Left lobe of liver (tissue), 2 donors: ENCODE measurements at places on chromosomes 2 and 18.

DNA sequence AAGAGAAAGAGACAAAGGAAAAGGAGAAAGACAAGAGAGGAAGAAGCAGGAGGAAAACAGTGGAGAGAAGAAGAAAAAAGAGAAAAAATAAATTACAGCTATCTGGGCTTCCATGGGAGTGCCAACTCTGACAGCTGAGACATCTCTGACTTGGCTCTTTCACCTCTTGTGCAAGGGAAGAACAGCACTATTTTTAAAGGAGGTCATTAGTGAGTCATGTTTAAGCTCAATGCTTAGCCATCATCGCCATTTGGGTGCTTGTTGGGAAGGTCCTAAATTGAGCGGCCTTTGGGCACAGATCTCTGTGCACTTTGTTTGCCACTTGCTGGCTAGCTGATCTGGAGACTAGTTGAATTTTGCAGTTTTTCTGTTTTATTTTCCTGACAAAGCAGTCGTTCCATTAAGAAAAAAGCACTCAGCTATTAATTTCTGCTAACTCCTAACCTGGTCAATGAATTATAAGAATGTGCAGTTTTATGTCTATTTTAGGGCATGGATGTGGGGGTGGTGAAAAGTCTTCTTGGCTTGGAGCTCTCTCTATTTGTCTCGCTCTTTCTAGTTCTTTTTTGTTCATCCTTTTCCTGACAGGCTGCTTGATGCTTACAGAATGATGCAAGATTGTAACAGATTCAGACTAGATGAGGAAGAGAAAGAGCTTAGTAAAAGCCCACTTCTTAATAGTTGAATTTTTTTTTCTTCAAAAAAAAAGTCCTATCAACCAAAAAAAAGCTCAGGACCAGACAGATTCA, 231.5 kb downstream of the SLC8A1 start:
- DNase-seq, result no peak

- DNase-seq, result no peak
Observed at GRCh38 chr2:110126906-110127305, 11.3 kb upstream of the MALL start.

DNA sequence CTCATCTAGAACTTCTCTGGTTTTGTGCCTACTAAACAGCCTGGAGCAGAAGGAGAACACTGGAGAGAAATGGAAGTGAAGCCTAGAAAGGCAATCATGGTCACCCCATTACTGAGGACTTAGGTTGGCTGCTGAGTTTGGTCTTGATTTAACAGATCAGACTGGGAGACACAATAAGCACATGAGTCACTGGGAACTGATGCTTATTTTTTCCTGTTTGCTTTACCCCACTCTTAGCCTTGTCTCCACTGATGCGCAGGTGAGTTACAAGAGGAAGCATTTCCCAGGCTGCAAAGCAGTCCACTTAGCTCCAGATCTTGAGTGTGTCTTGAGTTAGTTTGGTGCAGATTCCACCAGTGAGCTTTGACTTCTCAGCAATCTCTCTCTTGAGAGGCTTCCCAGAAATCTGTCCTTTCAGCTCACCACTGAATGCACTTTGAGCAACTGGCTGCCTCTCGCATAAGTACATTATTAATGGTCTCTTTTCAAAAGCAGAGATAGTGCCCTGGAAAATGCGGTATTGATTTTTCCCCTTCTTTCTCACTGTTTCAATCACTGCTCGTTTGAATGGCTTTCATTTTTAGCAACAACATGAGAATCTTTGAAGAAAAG, 390.2 kb upstream of the SETBP1 start:
- DNase-seq, result no peak

DNA sequence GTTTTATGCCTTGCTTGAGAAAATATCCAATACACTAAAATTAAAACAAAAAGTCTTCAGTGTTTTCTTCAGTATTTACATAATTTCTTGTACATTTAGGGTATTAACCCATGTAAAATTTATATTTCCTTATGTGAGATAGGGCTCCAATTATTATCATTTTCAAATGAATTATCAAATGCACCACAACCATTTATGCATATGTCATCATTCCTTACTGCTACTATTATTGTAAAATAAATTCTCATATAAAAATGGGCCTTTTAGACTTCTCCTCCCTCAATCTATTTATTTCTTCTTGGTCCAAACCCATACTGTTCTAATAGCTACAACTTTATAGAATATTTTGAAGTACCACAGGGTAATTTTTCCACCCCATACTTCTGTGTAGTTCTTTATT, 175.3 kb upstream of the LYPD1 start:
- no peak for DNase-seq

DNA sequence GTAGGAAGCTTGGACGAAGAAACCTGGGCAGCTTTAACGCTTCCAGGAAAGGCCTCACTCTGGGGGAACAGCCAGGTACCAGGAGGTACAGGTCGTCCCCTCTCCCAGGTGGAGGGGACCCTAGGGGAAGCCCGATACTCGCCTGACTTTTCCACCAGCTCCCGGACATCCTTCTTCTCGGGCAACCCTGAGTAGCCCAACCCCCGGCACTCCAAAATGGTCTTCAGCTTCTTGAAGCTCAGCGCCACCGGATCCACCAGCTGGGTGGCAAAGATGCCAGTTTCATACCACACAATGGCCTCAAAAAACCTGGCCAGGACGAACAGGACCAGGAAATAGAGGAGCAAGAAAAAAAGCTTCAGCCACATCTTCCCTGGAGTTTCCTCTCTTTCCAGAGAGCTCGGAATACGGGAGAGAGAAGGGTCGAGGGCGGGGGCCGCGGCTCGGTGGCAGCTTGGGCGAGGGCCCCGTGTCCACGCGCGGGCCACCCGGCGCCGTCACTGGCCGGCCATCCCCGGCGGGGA, 1.1 kb downstream of the RNF103 start:
- no peak for DNase-seq

- no peak for DNase-seq
Observed at GRCh38 chr18:28398471-28398870, 221.5 kb upstream of the CDH2 start.

GRCh38 chr2:17658251-17658843, 95.3 kb downstream of the SMC6 start:
- no peak for DNase-seq
